ENCODE measurements at places on chromosomes 2 and 18.

DNA sequence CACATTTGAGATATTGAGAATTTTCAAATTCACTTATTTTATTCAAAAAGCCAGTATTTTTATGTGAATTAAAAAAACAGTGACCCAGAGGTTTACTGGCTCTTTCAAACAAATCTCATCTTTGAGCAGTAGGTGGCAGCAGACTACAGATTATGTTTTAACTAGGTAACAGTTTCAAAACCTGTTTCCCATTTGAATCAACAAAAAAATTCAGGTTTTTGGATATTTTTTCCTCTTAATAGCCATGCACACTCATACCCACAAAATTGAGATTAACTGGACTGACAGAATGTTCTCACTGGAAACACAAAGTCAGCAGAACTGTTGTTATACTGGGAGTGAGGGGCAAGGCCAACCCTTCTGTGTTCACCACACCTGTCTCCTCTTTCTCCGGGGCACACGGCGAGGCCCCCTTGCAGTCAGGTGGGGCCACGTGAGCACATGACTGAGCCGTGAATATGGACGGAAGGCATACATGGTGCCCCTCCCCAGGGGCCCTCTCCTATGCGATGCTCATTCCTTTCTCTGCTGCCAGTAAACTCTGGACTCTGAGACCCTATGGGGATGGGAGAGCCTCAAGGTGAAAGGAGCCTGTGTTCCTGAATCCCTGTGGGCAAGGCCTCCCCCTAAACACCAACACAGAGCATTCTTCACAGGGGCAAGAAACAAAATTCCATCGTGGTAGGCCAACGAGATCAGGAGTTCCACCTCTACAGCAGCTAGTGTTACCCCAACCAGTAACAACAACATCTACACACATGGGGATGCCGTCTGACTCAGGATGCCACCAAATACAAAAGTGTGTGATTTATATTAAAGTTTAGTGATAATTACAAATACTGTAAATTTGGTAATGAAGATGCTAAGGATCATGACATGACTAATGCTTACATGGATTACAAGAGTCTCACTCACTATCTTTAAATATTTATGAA is 80.4 kb downstream of the LPIN2 start:
- no peak for DNase-seq

- DNase-seq: no peak
Observed at GRCh38 chr2:29360016-29360784, 245.0 kb downstream of the CLIP4 start.

GRCh38 chr2:30708491-30709290 is 98.6 kb downstream of the CAPN13 start:
- DNase-seq: no peak

GRCh38 chr18:47383729-47384128 is 132.3 kb upstream of the SKOR2 start:
- DNase-seq: no peak

GRCh38 chr2:74522516-74522915 is 3.5 kb downstream of the DQX1 start:
- no peak for DNase-seq

- DNase-seq: no peak
Observed at GRCh38 chr2:222362336-222362735, 62.0 kb upstream of the SGPP2 start.

DNA sequence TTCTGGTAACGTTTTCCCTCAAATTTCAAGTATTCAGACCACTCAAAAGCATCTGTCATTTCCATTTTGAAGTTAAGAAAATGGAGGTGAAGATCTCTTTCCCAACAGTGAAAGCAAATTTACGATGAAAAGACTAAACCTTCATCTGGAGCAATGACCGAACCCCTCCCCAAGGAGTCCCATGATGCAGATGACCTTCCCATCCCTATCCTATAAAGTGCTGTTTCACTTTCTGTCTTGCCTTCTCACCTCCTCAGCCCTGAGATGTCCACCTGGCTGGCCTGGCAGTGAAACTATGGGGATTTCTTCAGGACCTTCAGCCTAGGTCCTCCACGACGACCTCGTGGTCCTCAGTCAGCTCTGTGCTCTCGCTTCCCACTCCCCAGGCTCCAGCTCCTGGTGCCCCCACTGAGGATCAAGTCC is 925 bp upstream of the NPC1 start:
- no peak for DNase-seq

Data from NCI-H187 (cell line).